Prostate gland (tissue), 2 donors: ENCODE measurements at places on chromosomes 11 and 22.
A peak's percentile ranks its signal among the peaks of the same experiment; 100 is the strongest.

DNA sequence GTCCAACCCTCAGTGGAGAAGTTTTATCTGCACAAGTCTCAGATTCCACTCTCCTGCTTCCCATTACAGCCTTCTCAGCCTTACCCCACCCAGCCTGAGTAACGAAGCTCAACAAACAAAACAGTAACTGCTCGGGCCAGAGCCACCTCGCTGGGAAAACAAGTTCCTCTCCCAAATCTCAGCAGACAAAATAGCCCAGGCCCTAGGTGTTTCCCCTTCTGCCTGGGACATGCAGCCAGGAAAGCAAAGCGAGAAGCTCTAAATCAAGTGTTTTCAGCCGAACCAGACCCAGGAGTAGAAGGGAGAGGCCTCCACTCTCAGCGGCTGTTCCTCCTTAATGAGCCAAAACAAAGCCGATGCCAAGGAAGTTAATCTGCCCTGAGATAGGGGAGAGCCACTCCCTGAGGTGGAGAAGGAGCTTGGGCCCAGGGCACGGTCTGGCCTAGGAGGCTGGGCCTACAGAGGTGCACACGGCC is 44.0 kb downstream of the LIF start:
- DNase-seq: peak; percentile 81
- peaks cover 4% of the 10 kb centered on the region for H3K4me1 ChIP-seq
- no peaks in the 10 kb centered on the region for H3K36me3 ChIP-seq
- H3K27me3 ChIP-seq: no peaks in the 10 kb centered on the region
- peak overlapping the region; percentile 70 for H3K27ac ChIP-seq
- no peak overlapping the region for H3K4me3 ChIP-seq

GRCh38 chr11:119784421-119784820 is 55.4 kb upstream of the NECTIN1 start:
- H3K27me3 ChIP-seq: no peaks in the 10 kb centered on the region
- no peaks in the 10 kb centered on the region for H3K4me1 ChIP-seq
- no peak for DNase-seq
- H3K36me3 ChIP-seq: no peaks in the 10 kb centered on the region
- no peak overlapping the region for H3K4me3 ChIP-seq

- H3K27me3 ChIP-seq: no peaks in the 10 kb centered on the region
- no peak overlapping the region for H3K27ac ChIP-seq
- H3K4me1 ChIP-seq: no peaks in the 10 kb centered on the region
- H3K36me3 ChIP-seq: no peaks in the 10 kb centered on the region
- DNase-seq: peak; percentile 60
Observed at GRCh38 chr11:3037040-3037944, 19.9 kb downstream of the CARS1 start.

- no peaks in the 10 kb centered on the region for H3K36me3 ChIP-seq
- H3K27me3 ChIP-seq: no peaks in the 10 kb centered on the region
- no peaks in the 10 kb centered on the region for H3K4me1 ChIP-seq
- H3K4me3 ChIP-seq: no peak overlapping the region
- no peak for DNase-seq
- H3K27ac ChIP-seq: no peak overlapping the region
Observed at GRCh38 chr11:114784216-114784615, 105.9 kb downstream of the NXPE2 start.

GRCh38 chr11:86116386-86116726 is 47.5 kb upstream of the PICALM start:
- no peaks in the 10 kb centered on the region for H3K36me3 ChIP-seq
- H3K27ac ChIP-seq: no peak overlapping the region
- H3K27me3 ChIP-seq: no peaks in the 10 kb centered on the region
- DNase-seq: no peak
- no peak overlapping the region for H3K4me3 ChIP-seq

- no peaks in the 10 kb centered on the region for H3K36me3 ChIP-seq
- no peak overlapping the region for H3K4me3 ChIP-seq
- no peaks in the 10 kb centered on the region for H3K27me3 ChIP-seq
- H3K27ac ChIP-seq: no peak overlapping the region
- H3K4me1 ChIP-seq: no peaks in the 10 kb centered on the region
- DNase-seq: no peak
Observed at GRCh38 chr11:76663912-76664440, 6.6 kb downstream of the LRRC32 start.

DNA sequence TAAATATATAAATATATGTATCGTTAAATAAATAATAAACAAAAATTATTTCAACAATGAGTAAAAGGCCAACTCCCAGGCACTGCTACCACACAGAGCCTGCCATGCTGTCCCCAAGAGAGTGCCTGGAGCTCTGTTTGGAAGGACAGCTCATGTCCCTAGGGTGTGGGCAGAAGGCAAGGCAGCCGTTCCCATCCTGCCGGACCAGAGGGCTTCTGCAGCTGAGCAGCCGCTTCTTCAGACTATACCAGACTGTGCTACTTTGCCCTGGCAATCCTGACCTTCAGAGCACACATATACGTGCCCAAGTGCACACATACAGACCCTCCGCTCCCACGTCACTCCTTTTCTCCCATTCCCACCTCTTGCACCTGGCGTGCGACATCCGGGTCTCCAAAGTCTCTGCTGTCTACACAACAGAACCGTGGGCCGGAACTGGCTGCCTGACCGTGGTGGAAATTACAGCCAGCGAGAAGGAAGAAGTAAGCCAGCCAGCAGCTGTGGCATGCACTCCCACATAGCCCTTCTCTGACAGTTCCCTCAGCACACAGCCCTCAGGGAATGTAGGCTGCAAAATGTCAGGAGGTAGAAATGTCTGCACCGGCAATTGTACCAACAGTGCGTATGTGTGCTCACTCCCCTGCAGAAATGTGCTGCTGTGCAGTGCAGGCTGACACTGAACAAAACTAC is 24.0 kb downstream of the PAX6 start:
- no peak overlapping the region for H3K27ac ChIP-seq
- no peaks in the 10 kb centered on the region for H3K36me3 ChIP-seq
- H3K4me3 ChIP-seq: no peak overlapping the region
- DNase-seq: no peak
- no peaks in the 10 kb centered on the region for H3K27me3 ChIP-seq

DNA sequence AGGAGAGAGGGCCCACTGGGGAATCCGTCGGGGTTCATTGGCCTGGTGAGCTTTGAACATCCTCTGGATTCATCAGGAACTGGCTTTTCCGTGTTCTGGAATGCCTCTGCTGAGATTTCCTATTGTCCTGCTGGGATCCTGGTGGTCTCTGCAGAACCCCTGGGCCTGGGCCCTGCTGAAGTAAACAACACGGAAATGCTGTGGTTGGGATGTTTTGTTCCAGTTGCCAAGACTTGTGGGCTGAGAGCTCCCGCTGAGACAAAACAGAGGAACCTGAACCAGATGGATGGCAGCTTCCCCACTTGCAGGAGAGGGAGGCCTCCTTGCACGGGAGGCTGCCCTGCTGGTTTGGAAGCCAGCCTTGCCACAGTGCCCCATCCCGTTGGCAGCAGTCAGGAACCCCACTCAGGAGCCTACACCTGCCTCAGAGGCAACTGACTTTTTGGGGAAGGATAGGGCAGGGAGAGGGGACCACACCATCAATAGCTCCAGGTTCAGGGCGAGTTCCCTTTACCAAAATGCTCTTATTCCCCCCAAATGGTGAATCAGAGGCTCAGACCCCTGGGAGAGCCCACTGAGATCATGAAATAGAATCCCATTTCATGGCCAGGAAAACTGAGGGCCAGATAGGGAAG is 60.7 kb downstream of the LRRC32 start:
- no peak overlapping the region for H3K4me3 ChIP-seq
- no peaks in the 10 kb centered on the region for H3K4me1 ChIP-seq
- no peaks in the 10 kb centered on the region for H3K27me3 ChIP-seq
- DNase-seq: no peak

DNA sequence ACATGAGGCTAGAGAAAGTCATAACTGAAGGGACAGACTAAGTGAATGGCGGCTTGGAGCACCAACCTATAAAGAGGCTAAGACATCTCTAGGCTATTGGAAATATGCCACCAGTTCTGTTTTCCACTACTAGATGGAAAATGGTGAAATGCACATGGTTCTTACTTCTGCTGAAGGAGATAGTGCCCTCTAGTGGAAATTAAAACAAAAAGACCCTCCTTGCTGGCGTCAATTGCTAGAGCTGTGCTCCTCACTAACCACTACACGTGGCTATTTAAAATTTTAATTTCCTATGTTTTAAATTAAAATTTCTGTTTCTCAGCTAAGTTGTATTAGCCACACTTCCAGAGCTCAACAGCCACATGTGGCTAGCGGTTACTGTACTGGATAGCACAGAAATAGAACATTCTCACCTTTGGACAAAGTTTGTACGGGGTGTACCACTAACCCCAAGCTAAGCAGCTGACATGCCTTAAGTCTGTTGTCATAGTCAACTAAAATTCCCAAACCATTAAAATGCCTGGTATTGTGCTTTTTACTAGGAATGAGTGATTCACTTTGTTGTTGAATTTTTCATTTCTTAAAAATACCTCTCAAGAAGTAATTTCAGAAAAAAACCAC is 34.1 kb upstream of the CALCA start:
- H3K4me3 ChIP-seq: no peak overlapping the region
- no peak for DNase-seq
- no peaks in the 10 kb centered on the region for H3K4me1 ChIP-seq
- H3K36me3 ChIP-seq: no peaks in the 10 kb centered on the region

DNA sequence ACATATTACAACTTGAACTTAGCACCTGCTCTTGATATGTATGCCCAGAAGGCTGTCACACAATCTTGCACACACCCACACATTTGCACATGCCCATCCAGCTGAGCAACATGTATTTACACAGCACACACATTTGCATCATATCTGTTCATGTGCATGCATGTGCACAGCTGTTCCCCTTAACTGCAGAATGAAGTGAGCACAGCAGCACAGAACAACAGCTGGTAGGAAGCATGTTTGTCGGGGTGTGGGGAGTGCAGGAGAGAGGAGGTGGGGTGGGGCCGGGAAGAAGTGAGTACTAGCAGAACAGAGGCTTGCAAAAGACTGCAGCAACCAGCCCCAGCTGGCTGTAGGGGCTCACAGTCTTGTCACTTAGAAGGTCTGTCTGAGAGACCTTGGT is 296.5 kb downstream of the KIRREL3 start:
- H3K27ac ChIP-seq: no peak overlapping the region
- no peaks in the 10 kb centered on the region for H3K4me1 ChIP-seq
- no peak overlapping the region for H3K4me3 ChIP-seq
- no peak for DNase-seq
- no peaks in the 10 kb centered on the region for H3K27me3 ChIP-seq
- no peaks in the 10 kb centered on the region for H3K36me3 ChIP-seq
